ENCODE measurements at places on chromosomes 5 and 9. TPM values are rescaled to one million over a fixed set of nuclear protein-coding genes. Genes with fewer than 3 reads are reported as not detected.

ANKRD55 gene
- total RNA-seq, result 0.32 TPM

VAV2 gene
- 14.3 TPM for total RNA-seq

PCDHA1 gene
- not detected for total RNA-seq

LAMC3 gene
- not detected for total RNA-seq

MARCOL gene
- total RNA-seq, result not detected

EGR1 gene
- total RNA-seq, result 64.1 TPM

CEL gene
- 0.36 TPM for total RNA-seq

TIMD4 gene
- not detected for total RNA-seq

FGF1 gene
- total RNA-seq, result 37.7 TPM

GALNT12 gene
- 0.54 TPM for total RNA-seq

SLC34A1 gene
- not detected for total RNA-seq

SLC46A2 gene
- total RNA-seq, result not detected

PRDM9 gene
- not detected for total RNA-seq

PCDHA4 gene
- total RNA-seq, result not detected

CREBRF gene
- 8.9 TPM for total RNA-seq

GABRG2 gene
- not detected for total RNA-seq

All from cardiac atrium fibroblast (primary cell).